ENCODE measurements at places on chromosomes 13 and 19.

DNA sequence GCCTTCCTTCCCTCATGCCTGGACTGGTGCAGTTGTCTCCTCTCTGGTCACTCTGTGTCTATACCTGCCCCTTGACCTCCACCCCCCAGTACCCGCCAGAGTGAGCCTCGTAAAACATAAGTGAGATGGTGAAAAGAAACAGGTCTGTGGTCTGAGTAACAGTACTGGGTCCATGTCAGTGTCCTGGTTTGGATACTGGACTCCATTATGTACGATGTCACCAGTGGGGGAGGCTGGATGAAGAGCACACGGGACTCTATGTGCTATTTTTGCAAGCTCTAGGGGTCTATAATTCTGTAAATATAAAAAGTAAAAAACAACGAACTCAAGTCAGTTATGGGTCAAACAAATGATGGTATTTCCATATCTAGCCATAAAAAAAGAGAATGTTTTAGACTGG is 14.4 kb downstream of the MYBPC2 start:
- no peak for DNase-seq

- no peak for DNase-seq
Measured at GRCh38 chr19:1073956-1074517, 7.1 kb downstream of the ARHGAP45 start.

DNA sequence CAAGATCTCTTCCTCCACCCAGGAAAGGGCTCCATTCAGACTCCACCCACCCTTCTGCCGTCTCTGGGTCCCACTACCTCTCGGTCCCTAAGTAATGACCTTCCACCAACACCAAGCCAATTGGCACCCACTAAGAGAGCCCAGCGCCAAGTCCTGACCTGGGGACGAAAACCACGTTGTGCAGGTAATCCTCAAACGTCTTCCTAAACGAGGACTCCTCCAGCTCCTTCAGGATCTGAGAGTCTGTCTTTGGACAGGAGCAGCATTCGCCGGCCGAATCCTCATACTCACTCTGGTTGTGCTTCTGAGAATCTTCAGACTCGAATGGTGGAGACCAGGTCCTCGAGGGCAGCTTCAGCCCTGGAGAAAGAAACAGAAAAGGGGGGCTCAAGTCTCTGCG is 83.1 kb downstream of the ZNF557 start:
- DNase-seq, result no peak

DNA sequence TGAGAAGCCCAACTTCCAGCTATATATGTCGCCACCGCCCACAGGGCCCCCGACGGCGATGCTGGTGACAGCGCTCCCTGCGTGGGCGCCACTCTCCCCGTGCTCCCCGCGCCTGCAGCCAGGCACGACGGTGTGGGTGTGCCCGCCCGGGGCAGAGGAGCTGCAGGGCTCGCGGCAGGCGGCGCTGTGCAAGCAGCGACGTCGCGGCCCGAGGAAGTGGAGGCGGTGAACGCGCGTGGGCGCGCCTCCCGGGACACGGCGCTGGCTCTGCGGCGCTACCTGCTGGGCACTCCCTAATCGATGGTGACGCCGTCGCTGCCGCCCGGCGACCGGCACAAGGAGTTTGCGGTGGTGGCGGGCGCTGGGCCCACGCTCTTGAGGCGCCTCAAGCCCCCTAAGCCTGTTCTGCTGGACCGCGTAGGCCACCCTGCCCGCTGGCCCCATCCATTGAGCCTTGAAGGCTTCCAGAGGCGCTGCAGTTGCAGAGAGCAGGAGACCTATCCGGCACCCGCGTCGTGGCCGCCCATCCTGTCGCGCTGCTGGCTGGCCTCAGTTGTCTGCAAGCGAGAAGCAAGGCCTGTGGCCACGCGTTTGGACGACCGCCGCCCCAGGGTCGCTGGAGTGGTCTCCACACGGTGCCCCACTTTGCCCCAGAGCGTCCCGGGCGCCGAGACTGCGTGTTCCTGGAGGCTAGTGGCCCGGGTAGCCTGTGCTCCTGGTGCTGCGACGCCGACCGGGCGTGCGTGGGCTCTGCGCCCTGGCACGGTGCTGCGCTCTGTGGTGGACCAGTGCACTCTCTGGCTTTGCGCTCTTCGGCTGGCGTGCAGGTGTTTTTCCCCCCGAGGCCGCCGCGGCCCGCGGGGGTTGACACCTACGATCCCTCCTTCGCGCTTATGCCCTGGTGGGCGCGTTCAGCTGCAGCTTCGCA is 23.1 kb downstream of the LRFN3 start:
- DNase-seq, result no peak

DNA sequence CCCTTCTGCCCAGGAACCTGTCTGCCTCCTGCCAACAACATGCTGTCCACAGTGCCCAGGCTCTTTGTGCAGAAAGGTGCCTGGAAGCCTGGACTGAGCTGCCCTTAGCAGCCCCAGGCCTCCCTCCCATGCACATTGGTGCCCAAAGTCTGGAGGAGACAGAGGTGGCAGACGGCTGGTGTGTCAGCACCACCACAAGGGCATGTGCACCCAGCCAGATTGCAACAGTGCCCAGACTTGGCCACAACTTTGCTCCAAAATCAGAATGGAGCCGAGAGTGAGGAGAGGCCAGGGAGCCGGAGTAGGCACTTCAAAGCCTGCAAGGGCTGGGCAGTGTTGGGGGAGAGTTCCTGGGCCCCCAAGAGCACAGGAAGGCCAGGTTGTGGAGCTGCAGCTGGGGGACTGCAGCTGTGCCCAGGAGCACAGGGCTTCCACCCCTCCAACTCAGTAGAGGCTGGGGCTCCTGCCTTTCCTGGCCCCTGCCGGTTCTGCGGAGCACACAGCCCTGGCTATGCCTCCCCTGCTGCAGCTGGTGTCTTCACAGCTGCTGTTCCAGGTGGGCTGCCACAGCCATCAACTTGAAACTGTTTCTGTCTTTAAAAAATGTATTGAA is 1255.8 kb downstream of the SLITRK5 start:
- no peak for DNase-seq

DNA sequence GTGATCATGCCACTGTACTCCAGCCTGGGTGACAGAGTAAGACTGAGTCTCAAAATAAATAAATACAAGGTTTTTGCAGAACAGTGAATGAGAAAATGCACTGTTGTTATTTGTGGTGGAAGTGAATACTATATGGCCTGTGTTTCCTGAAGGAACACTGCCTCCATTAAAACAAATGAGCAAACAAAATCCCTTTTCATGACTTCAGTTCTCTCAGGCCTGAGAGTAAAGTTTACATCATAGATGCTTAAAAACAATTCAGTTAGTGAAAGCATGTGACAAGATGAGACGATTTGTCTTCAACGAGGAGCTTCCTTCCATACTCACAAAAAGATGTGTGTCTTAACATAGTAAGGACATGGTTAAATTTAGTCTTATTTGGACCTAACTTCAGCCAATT is 14.4 kb downstream of the SPINT2 start:
- no peak for DNase-seq

DNA sequence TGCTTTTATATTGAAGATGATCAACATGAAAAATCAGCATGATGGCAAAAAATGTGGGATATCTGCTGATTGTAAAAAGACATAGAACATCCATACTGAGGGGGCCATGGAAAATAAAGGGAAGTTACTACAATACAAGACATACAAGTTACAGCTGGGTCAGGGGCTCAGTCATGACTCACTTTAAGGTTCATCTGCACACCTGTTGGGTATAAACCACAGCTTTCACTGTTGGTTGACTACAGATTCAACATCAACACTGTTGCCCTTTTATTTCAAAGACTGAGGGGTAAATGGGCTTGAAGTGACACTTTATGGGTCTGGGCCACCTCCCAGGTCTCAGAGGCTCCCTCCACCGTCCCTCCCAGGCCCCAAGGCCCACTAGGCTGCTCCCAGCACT is 98.1 kb upstream of the IRS2 start:
- no peak for DNase-seq

- DNase-seq, result no peak
Measured at GRCh38 chr19:13436352-13436751, 69.9 kb downstream of the CACNA1A start.

Measured in NCI-H2081 treated with DMSO at 0.1 percent for 48 hours (cell line).